ENCODE measurements at places on chromosomes 2 and 18.

DNA sequence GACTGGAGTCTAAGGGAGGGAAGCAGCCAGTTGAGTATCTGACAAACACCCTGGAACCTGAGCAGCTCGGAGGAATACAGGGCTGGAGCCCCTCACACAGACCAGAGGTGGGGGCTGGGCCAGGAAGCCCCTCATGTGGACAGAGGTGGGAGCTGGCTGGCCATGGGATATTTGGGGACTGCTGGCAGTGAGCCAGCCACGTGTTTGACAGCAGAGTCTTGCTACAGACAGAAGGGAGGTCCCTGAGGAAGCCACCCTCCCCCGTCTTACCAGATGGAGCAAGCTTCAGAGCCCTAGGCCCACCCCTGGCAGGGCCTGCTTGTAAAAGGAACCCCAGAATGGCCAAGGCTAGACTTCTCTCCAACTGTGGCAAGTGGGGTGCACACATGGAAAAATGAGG, 3.6 kb upstream of the MTERF4 start:
- DNase-seq = no peak

- DNase-seq = no peak
Measured at GRCh38 chr2:43387092-43388062, 161.0 kb upstream of the ZFP36L2 start.

- DNase-seq = no peak
Measured at GRCh38 chr18:33470216-33470615, 29.7 kb upstream of the CCDC178 start.

DNA sequence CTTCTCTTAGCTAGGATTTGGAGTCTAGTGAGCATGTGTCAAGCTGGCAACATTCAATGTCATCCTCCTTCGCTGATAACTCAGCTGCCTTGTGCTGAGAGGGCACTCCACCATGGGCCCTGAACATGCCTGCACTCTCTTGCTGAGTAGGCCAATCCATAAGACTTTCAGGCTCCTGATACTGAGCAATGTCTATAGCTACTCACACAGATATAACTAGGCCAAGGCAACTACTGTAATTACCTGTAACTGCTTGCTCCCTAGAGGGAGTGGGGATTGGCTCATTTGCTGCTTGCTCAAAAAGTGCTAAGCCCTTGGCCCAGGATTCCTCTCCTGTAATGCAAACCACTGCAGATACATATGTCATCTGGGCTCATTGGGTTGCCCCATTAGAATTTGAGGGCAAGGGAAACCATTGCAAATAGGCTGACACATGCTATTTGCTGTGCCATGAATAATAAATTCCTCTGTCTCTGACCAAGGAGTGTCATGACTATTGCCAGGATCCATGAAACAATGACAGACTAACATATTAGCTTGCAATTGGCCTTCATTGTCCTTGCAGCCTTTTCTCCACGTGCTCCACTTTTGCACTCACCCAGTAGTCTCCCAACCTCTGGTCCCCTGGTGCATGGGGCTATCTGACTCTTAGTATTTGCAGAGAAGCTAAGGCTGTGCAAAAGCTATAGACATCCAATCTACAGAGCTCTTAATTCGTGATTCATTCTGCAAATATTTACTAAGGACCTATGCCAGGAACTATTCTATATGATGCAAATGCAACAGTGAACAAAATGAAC, 36.9 kb upstream of the BMPR2 start:
- DNase-seq = peak; percentile 51

DNA sequence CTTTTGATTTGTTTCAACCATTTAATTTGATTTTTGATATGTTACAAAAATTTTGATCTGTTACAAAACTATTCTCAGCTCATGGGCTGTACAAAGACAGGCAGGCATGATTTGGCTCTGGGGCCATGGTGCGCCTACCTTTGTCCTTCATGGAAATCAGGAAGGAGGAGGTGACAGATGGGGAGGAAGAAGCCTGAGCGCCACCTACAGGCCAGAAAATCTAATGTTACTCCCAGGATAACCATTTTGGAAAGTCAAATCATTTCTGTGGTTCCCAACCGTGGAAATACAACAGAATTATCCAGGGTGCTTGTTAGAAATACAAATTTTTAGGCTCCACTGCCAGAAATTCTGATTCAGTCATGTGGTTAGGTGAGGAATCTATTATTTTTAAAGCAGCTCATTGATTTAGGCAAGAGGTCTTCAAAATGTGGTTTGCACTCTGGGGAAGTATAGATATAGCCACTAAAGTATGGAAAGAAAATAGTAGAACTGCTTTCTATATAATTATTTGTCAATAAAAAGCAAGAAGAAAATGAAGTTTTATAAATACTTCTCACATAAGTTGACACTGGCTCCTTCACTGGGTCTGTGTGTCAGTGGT, 93.9 kb downstream of the EVA1A start:
- DNase-seq = peak; percentile 40

DNA sequence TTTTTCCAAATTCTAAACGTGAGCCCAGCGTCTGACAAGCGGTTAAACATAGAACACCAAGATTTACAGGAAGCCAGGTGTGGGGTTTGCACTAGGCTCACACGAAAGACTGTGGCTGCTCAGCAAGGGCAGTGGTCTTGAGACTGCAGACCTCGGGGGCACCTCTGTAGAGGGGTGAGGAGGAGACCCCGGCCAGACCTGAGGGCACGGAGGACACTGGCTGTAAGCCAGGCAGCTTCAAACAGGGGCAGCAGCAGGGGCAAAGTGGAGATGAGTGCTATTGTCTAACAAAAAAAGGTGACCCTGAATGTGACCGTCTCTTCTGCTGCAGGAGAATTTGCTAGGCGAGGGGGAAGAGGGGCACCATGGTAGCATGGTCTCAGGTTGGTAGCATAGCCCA, 140.3 kb downstream of the CYP26B1 start:
- DNase-seq = no peak

- DNase-seq = peak; percentile 89
Measured at GRCh38 chr2:9594366-9595054, 36.3 kb downstream of the YWHAQ start.

Data from dermis blood vessel endothelial cell (primary cell).